Stimulated activated CD4-positive, alpha-beta T cell treated with anti-CD3 and anti-CD28 coated beads, TNF-alpha, amount 100 ng/mL, for 48 hours (primary cell): ENCODE measurements at places on chromosomes 7 and 10.

DNA sequence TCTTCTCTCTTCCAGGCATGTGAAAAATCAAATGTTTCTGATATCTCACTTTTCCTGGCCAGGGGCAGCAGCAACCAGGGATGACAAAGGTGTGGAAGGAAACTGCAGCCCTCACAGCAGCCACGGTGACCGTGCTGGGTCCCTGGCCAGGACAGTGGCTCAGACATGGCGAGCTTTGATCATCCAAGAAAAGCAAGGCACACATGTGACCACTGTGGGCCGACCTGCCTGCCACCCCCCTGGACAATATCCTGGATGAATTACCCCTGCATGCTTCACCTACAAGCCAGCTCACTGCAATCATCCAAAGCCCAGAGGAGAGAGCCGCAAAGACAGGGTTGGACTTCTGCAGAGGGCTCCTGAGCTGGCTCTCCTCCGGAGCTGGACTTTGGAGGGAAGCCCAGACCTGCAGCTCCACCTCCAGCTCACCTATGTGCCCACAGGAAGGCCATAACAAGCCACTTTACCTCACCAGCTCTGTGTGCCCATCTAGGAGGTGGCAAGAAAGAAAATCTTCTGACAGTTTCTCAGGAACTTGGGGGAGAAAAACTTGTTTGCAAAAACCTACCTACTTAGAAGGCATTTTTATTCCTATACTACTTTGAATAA lies 2.7 kb downstream of the CHST15 start:
- DNase-seq, result no peak

GRCh38 chr7:131897790-131898165 lies 341.4 kb upstream of the PODXL start:
- no peak for DNase-seq

DNA sequence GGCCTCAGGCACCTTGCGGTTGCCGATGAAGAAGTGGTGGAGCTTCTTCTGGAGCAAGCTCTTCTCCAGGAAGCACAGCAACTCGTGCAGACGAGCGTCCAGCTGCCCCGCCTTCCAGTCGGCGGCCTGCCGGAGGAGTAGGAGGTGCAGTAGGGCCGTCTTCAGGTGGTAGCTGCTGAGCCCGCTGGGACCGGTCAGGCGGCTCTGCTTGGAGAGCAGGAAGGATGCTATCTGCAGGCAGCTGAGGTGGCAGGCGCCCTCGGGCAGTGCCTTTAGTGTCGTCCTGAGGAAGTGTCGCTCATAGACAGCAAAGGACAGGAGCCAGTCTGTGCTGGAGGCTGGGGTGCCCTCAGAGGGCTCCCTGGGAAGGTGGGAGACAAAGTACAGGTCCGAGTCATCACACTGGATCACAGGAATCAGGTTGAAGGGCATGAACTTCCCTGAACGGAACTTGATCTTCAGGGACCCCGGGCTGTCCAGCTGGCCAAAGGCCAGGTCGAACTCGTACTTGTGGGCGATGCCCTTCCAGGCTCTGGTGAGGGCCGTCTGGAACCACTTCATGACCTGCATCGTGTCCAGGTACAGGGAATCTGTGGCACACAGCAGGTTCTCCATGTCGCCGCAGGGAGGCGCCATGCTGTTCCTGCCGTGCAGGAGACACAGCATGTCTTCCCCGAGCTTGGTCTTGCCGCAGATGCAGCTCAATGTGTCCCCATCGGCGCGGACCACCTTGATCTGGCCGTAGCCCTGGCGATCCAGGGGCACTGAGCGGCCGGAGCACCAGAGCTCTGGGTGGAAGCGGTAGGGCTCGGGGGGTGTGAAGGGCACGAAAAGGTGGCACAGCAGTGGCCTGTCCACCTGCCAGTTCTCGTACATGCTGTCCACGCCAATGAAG lies 23.4 kb downstream of the ITPRIP start:
- DNase-seq, result no peak

- DNase-seq, result no peak
Observed at GRCh38 chr10:100895896-100896295, 16.9 kb upstream of the SLF2 start.

DNA sequence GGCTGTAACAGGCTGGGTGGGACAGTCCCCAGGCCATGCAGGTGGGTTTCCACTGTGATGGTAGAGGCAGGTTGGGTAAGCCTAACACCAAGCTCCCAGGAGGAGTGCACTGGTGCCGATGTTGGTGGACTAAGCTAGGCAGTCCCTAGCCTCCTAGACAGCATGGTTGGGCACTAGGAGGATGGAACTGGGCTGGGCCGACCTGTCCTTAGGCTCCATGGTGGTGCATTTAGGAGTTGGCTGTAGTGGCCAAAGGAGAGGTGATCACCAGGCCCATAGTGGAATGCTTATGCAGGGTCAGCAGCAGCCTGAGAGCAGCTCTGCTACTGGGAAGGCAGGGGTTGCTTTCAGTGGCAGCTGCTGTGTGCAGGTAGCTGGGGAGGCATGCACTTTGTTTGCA lies 247.7 kb upstream of the CNTNAP2 start:
- no peak for DNase-seq
